Endodermal cell (in vitro differentiated cells): ENCODE measurements at places on chromosomes 2 and 18.

GRCh38 chr18:36771245-36771644 is 57.6 kb downstream of the TPGS2 start:
- DNase-seq = no peak

- DNase-seq = no peak
Measured at GRCh38 chr2:135974036-135974435, 11.4 kb downstream of the DARS1 start.

- no peak for DNase-seq
Measured at GRCh38 chr18:50410894-50411293, 36.0 kb downstream of the SKA1 start.

GRCh38 chr2:18745431-18746272 is 156.3 kb upstream of the NT5C1B start:
- DNase-seq = no peak

DNA sequence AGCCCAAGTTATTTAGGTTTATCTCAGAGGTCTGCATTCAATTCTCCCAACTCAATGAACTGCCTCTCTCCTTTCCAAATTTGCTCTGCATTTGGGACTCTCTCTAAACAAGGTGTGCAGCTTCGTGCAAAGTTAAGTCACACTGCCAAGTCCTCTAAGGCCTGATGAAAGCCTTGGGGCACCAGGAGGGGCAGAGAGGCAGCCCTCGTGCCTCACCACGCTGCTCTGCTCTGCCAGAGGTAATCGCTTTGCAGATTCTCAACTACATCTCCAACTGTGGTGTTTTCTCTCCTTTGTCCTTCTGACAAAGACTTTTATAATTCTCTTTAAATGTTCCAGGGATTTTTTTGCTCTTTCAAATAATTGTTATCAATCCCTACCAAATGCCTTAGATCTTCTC is 283.0 kb downstream of the MEIS1 start:
- no peak for DNase-seq

DNA sequence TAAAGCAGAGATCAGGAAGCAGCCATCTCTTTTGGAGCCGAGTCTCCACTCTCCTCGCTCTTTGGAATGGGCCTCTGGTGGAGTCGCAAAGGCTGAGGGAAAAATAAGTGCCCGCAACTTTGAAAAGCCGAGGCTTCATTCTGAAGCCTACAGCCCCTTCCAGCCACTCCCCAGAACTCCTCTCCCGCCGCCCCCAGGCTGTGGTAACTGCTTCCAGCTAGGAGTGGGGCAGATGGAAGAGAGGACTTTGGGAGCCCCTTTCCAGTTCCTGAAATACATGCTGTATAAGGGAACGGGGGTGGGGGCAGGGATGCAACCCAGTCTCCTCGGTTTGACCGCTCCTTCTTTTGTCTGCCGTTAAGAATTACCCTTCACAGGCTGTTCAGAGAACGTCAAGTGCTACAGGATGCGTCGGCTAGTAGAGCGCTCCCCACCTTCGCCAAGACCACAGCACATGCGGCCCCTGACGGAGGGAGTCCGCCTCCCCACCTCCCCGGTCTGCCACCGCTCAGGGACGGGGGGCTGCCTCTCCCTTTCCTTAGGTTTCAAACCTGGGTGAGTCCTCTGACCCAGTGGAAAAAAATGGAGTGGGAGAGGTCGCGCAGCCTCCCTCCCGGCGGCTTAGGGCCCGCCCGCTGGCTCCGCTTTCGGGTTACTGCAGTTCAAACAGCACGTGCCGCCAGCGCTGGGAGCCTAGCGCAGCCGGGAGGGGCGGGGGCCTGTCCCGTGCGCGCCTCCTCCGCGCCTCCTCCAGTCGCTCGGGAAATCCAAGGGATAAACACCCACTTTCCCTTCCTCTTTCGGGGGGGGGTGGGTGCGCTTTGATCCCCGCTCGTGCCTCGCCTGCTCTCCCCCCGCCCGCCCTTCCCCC is 4.9 kb downstream of the CYP26B1 start:
- DNase-seq = peak; percentile 83

GRCh38 chr2:121355488-121355887 is 70.5 kb upstream of the TFCP2L1 start:
- no peak for DNase-seq

DNA sequence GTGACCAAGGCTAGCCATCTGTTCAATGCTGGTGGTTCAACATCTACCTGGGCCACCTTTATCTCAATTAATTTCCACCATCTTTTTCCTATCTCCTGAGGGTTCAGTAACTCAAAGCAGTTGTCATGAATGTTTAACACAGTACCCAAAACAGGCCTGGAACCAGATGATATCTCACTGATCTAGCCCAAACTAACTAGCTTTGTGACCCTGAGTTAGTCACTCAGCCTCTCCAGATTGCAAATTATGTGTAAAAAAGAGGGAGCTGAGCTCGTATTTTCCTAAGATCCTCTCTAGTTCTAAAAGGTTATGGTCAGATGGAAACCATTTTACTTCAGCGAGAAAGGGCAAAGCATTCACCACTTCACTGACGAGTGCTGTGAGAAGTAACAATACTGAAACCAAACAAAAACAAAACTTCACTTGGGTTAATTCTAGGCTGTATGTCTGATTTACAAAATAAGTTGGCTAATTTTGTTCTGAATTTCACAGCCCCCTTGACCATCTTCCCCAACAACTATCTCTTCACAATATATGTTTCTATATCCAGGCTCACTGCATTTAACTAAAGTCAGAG is 14.8 kb downstream of the SPRED2 start:
- DNase-seq = no peak

DNA sequence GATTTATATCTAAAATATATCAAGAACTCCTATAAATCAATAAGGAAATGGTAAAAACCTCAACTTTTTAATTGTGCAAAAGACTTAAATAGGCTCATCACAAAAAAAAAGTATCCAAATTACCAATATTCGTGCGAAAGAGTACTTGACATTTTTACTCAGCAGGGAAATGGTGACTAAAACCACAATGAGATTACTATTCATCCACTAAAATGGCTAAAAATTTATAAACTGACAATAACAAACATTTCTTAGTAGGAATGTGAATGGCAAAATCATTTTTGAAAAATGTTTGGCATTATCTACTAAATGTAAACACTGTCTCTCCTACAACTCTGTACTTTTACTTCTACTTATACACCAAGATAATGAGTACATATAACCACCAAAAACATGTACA is 184.8 kb upstream of the RND3 start:
- DNase-seq = no peak

GRCh38 chr2:108918941-108919341 is 70.1 kb downstream of the EDAR start:
- peak; percentile 33 for DNase-seq

GRCh38 chr2:109128048-109128615 is 873 bp upstream of the SH3RF3 start:
- DNase-seq = peak; percentile 95

DNA sequence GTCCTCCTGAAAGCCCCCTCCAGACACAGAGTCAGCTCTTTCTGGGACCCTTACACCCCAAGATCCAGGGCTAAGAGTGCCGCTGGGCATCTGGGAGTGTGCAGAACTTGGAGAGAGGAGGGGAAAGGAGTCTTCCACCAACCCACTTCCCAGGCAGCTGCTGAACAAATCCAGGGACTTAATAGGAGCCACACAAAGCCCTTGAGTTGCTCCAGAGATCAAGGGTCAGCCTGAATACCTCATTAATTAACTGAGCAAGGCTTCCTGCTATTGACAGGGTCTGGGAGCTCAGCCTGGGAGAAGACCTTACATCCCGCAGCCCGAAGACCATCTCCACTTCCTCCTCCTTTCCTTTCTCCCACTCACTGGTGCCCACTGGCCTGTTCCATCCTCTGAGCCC is 108.3 kb downstream of the CELF4 start:
- DNase-seq = no peak

DNA sequence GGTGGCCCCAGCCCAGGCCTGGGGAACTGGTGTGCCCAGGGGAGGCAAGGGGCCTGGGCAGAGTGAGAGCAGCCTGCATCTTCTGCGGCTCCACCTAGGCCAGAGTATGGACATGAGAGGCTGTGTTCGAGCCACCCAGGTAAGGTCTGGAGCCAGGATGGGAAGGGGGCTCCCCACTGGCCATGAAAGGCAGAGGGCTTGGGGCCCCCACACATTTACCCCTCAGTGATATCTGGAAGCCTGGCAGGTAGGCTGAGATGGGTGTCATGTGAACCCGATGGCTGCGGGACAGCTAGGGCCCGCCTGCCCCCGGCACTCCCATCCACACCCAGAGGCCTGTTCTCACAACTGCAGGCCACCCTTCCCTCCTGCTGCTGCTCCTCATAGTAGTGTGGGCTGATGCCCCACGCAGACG is 13.2 kb downstream of the ADRA2B start:
- peak; percentile 43 for DNase-seq

- DNase-seq = no peak
Measured at GRCh38 chr2:80266231-80266630, 38.3 kb downstream of the LRRTM1 start.

DNA sequence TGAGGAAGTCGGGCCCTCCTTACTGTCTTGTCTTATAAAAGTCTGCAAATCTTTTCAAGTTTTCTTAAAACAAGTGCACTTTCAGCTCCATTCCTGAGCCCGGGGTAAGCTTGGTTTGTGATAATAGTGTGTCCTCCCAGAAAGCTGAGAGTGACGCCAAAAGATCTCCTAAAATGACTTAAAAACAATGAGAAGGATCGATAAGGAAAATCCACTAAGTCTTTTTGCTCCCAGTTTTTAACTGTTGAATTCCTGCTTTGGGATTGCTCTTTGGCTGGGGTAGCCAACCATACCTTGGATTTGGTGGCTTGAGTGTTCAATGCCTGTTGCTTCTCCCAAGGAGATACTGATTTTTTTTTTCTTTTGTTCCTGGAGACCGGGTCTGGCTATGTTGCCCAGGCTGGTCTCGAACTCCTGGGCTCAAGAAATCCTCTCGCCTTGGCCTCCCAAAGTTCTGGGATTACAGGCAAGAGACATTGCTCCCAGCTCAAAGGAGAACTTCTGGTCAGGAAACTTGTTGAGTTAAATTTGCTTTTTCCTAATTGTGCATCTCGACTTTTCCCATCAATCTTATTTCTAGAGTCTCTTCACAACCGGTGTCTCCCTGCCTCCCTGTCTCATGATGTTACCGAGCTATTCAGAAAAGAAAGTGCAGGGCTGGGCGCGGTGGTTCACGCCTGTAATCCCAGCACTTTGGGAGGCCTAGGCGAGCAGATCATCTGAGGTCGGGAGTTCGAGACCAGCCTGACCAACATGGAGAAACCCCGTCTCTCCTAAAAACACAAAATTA is 3.0 kb downstream of the TGIF1 start:
- no peak for DNase-seq

DNA sequence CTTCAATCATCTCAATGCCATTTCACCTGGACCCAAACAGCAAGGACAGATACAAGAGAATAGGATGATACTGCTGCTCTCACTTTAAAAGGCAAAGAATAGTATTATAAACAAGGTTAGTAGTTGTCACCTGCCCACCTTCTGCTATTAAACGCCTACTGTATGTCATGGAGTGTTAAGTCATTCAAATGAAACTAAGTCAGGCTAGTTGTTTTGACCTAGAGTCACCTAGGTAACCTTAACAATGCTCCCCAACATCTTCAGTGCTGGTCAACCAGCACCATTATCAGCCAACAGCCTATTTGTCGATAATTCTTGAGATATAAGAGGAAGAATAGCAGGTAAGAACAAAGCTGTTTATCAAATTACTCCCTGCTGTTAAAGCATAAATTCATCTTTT is 39.2 kb downstream of the TRIP12 start:
- DNase-seq = no peak

GRCh38 chr2:100703739-100704138 is 116.2 kb upstream of the NPAS2 start:
- peak; percentile 36 for DNase-seq

GRCh38 chr2:134365356-134365755 is 111.5 kb downstream of the MGAT5 start:
- peak; percentile 62 for DNase-seq

DNA sequence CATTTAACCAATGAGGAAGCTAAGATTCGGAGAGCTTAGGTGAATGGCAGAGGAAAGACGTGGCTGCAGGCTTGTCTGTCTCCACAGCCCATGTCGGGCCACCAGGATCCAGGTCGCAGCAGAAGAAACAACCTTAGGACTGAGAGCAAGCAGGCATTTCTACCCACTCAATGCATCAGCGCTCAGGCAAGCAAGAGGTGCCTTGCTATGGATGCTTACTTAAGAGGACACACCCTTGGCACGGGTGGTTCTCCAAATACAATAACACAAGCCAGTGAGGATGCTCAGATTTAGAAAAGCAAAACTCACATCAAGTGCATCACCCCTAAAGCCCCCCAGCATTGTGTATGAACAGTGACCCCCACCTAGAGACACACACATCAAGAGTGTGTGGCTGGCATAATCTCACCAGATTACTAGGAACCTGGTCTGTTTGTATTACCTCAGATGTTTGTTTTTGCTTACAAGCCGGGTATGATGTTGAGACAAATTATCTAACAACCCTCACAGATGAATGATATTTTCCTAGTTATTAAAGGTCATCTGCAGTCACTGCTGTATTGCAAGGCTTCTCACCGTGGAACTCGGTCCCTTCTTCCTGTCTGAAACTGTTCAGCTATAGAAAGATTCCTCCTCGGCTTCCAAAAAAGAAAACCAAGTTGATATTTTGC is 34.2 kb upstream of the NPAS2 start:
- no peak for DNase-seq

DNA sequence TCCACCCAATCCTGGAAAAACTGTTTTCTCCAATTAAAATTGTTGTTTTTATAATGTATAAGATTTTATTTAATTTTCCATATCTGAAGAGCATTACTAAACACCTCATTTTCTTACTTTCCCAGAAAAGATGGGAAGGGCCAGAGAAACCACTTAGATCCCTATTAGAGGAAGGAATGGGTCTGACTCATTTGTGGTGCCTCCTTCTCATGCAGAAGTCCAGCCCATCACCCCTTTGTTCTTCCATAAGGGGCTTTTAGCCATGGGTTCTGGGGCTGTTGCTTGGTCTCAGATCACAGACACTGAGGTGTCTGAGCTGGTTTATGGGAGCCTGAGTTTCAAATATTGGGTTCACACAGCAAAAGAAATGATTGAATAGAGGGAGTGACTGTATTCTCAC is 152.2 kb downstream of the ESCO1 start:
- no peak for DNase-seq

- peak; percentile 87 for DNase-seq
Measured at GRCh38 chr2:21043744-21044532, at the start of gene APOB. Gene APOB, minus strand, starts transcription at chr2:21044073. Its CDS starts 128 bp downstream, at chr2:21043945.

GRCh38 chr2:218823196-218823855 is 8.3 kb downstream of the PRKAG3 start:
- DNase-seq = no peak

GRCh38 chr2:235944591-235944990 is 223.6 kb downstream of the GBX2 start:
- no peak for DNase-seq

DNA sequence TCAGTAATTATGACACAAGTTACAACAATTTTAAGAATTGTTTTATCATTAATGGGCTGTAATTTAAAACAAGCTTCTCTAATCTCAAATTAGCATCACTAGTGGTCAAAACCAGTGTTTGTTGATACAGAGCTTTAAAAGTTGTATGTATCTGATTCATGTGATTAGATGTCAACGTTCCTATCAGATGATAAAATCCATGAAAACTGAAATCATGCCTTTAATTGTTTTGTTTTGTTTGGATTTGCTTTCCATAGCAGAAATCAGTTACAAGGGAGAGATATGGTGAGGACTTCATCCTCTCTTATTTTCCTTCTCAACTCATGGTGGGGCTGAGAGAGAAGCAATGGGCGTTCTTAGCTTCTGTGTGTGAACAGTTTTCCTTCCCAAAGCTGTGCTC is 469.6 kb downstream of the PID1 start:
- DNase-seq = no peak

GRCh38 chr2:85371045-85371444 is 16.5 kb downstream of the ELMOD3 start:
- DNase-seq = no peak

GRCh38 chr18:57727952-57728807 is 74.9 kb downstream of the ATP8B1 start:
- no peak for DNase-seq
